Right hindlimb (tissue), 1 donor: ENCODE measurements at places on chromosomes 4 and X.

GRCh38 chr4:147019091-147019490 lies 73.4 kb upstream of the TTC29 start:
- peak; percentile 56 for DNase-seq

GRCh38 chr4:56666279-56666678 lies 14.8 kb downstream of the HOPX start:
- DNase-seq, result no peak

DNA sequence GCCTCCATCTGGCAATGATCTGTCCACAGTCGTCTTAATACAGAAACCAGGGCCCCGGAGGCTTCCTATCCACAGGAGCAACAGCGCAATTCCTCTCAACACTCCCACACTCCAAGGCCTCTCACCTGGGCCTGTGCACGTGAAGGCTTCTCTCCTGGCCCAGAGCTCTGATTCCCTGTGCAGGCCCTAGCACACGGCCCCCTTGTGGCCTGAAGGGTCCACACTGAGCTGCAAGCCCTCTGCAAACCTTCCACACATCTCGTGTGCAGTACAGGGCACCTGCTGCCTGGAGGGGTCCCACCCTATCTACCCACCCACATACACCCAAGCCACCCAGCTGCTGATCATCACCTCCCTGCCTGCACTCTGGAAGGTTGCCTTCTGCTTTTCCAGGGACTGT lies 150.1 kb upstream of the NUDT10 start:
- DNase-seq, result no peak

GRCh38 chrX:110989447-110989846 lies 106.5 kb upstream of the PAK3 start:
- DNase-seq, result no peak

DNA sequence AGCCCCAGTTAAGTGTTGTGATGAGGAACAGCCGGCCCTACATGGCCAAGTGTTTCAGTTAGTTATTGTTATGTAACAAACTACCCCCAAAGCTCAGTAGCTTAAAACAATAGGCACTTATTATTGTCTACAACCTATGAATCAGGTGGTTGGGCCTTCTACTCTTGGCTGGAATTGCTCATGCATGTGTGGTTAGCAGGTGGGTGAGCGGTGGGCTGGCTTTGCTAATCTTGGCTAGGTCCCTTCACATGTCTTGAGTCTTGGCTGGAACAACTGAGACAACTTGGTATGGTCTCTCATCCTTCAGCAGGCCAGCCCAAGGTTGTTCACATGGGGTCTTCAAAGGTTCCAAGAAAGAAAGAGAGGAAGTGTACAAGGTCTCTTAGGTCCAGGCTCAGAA lies 54.5 kb upstream of the CHRNA9 start:
- no peak for DNase-seq

DNA sequence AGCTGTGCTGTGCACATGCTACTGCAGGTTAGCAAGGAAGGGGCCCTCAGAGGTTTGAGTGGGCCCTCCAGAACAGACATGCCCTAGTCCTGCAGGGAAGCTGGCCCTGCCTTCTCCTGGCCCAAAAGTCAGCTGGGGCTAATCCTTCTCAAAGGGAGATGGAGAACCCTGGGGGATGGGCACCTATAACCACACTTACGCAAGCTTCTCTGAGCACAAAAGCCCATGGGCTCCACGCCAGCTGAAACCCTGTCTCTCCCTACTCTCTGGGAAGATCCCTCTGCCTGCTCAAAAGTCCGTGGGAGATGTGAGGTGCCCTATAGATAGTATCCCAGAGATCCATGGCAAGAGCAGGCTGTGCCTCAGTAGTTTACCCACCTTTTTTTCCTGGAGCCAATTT lies 58.9 kb upstream of the DKK2 start:
- DNase-seq, result no peak
